ENCODE measurements at places on chromosomes 6 and 20. TPM values are rescaled to one million over a fixed set of nuclear protein-coding genes. Genes with fewer than 3 reads are reported as not detected.

The ATP6V1G2 gene
- 2.5 TPM for total RNA-seq

The ADAM33 gene
- 91.1 TPM for total RNA-seq

The ELOVL4 gene
- total RNA-seq = 3.6 TPM

The FOXQ1 gene
- total RNA-seq = 0.53 TPM

The IL17A gene
- total RNA-seq = not detected

GRCh38 chr6:41692730-41693129 is 42.7 kb downstream of the TFEB start:
- DNase-seq = no peak

DNA sequence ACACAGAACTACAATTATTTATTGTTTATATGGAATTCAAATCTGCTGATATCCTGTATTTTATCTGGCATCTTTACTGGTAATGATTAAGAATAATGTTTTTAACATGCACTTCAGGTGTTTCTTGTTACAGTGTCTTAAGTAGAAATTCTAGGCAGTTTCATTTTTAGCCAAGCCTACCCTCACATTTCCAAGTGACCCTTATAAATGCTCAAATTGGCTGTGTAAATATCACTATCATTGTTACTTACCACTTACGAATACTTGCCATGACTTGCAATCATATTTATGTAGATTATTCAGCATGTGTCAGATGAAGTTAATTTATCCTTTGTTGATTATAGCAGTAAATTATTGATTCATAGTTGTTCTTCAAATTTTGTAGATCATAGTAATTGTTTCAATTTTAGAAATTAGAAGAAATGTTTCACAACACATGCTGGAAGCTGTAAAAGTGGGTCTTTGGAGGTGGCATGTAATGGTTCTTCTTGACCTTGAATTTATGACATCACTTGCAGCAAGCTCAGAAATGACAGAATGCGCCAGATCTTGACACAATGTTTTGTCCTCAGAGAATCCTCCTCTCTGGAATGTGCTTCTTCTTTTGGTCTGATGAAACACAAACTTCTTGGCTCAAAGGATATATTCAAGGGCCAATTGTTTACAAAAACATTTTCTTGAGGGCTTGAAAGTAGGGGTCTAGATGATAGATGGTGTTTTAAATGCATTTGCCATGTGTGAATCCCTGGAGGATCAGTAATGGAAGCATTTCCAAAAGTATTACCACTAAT is 471.8 kb downstream of the COL12A1 start:
- no peak for DNase-seq

- DNase-seq = no peak
These were observed 150.6 kb downstream of the QKI start for GRCh38 chr6:163565140-163565539.

GRCh38 chr6:100163035-100163434 is 169.0 kb upstream of the MCHR2 start:
- no peak for DNase-seq

- DNase-seq = no peak
These were observed 369.1 kb upstream of the MARCKS start for GRCh38 chr6:113488061-113488460.

DNA sequence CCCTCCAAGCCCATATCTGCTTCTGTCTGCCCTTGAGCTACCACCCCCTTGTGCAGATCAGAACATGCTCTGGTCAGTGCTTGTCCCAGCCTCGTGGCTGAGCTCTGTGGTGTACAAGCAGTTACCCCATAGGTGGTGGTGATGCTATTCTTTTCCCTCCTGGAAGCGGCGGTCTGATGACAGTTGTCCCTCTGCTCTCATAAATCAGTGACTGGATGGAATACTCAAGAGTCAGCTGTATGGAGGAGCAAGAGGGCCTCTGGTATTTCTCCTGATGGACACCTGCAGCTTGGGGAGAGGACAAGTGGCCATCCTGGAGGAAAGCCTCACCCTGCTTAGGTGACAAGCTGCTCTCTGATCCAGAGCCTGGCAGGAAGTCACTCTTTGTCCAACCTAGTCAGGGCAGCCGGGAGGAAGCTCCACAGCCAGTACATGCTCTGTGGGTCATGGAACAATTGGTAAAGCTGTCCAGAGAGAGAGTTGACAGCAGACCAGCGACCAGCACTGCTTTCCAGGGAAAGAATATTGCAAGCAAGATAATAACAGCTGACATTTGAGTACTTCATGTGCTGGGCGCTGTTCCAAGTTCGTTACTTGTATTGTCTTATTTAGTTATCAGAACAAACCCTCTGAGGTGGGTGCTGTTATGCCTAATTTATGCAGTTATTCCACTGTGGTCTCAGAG is 47.1 kb downstream of the SCAND1 start:
- DNase-seq = no peak

DNA sequence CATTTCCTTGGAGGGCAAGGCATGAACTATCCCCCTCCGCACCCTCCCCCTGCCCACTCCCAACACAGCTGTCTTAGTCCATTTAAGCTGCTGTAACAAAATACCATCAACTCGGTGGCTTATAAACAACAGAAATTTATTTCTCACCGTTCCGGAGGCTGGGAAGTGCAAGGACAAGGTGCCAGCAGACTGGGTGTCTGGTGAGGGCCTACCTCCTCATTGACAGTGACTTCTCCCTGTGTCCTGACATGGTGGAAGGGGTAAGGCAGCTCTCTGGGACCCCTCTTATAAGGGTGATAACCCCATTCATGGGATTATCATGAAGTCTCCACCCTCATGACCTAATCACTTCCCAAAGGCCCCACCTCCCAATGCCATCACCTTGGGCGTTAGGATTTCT is 114.3 kb upstream of the MAFB start:
- no peak for DNase-seq

DNA sequence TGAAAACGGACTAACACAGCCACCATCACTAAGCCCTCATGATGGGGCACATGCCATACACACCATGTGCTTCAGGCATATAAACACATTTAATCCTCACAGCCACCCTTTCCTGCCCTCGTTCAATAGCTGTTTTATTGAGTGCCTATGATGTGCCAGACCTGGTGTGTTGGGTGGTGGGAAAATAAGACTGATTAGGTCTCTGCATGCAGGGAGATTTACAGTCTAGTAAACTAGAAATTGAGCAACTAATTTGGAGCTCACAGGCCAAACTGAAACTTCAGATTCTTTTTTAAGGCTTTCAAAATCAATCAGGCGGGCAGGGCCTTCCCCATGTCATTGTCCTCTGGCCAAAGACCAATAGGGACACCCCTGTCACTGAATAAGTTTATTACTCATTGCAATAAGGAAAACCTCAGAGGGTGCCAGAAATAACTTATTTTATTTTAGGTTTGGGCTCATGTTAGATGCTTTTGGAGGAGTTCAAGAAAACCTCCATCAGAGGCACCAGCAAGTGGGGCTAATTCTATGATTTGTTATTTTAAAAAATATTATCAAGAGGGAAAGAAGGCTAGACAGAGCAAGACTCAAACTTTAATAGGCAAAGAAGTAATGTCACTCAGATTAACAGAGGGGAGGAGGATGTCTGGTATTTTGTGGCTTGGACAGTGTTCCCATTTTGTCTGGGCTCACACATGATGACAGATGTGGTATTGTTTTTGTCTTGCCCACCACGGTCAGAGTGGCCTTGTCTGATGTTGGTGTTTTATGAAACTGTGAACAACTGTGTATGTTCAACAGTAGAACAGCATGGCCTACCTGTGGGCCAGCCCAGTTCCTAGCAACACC is 12.0 kb downstream of the ZFP64 start:
- DNase-seq = no peak

DNA sequence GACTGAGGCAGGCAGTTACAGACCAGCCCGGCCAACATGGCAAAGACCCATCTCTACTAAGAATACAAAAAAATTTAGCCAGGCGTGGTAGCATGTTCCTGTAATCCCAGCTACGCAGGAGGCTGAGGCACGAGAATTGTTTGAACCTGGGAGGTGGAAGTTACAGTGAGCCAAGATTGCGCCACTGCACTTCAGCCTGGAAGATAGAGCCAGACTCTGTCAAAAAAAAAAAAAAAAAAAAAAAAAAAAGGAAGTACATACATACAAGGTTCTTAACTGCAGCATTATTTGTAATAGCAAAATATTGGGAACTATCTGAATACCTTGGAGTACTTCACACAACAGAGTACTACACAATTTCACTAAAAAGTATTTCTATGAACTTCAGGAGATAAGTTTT is 183.5 kb upstream of the OLIG3 start:
- DNase-seq = no peak

GRCh38 chr6:155212106-155212505 is 51.7 kb upstream of the CLDN20 start:
- no peak for DNase-seq

GRCh38 chr6:39091220-39091619 is 23.8 kb downstream of the SAYSD1 start:
- no peak for DNase-seq

GRCh38 chr6:108180266-108180665 is 14.4 kb downstream of the NR2E1 start:
- DNase-seq = no peak

GRCh38 chr20:1214838-1215261 is 11.0 kb upstream of the RAD21L1 start:
- DNase-seq = no peak

DNA sequence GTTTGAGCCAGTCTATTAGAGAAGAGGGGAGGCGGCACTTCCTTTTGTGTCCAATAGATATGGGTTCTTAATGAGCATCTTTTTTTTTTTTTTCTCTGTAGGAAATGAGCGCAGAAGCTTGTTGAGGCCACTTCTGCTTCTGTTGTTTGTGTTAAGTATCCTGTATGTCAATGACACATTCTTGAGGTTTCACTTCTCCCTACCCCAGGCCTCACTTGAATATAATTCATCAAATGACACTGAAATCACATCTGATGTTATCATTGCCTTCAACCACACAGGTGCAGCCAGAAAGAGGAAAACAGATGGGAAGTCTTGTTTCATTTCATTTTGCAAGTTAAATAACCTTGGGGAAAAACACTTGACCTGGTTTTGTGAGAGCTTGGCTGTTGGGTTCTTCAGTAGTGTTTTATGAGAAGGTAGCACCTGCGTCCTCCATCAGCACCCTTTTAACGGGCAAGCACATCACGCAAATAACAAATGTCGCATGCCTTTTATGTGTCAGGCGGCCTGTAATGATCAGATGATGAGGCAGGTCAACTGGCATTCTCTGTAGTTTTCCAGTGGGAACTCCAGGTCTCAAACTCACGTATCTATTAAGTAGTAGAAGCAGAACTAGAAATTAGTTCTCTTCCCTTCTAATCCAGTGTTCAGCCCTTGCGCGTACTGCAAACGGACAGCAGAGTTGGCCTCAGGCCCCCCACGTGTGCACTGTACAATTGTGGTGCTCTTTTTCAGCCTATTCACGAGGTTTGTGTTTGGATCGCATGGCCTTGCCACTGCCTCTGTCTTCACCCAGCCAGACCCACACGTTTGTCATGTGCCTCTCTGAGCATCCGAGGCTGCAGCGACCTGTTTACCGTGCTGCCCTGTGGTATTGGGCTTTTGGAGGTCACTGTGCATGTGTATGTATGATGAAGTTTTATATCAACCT is 23.5 kb downstream of the PLEKHG1 start:
- no peak for DNase-seq
